ENCODE measurements at places on chromosomes 4 and X.

DNA sequence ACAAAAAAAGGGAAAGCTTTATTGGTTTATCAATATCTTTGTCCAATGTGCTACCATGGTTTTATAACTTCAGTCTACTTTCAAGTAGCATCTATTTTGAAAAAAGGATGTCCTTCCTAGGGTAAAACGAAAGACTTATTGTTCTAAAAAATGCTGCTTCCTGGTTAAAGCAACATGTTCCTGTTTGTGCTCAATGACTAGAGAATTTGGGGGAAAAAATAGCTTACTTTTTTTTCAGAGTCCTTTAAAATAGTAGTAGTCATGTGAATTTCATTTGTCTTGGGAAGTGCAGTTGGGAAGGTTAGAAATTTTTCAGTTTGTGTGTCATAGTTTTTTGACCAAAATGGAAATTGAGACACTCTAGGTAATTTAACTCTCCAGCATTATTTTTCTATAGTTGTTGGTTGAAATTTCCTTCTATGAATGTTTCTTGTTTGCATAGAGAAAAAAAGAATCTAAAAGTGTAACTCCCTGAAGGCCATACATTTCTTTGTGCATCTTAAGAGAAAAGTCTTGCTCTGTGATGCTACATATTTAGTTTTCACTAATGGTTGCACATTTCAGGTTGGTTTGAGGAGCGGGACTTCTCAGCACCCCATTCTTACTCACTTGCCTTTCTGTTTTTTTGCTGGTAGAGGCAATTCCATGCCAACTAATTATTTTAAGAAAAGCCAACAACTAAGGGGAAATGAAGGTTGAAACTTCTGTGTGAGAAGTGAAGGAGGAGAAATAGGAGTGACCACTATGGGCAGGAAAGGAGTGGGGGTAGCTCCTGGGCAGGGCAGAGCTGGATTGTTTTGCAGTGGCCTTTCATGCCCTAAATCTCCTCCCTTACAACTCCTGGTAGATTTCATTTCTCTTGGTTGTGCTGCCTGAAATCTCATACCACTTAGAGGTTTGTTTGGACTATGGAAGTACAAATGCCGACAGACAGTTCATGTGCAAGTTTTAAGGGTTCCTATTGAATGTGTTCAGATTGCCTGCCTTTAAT lies 76.4 kb downstream of the RAPGEF2 start:
- DNase-seq: no peak

DNA sequence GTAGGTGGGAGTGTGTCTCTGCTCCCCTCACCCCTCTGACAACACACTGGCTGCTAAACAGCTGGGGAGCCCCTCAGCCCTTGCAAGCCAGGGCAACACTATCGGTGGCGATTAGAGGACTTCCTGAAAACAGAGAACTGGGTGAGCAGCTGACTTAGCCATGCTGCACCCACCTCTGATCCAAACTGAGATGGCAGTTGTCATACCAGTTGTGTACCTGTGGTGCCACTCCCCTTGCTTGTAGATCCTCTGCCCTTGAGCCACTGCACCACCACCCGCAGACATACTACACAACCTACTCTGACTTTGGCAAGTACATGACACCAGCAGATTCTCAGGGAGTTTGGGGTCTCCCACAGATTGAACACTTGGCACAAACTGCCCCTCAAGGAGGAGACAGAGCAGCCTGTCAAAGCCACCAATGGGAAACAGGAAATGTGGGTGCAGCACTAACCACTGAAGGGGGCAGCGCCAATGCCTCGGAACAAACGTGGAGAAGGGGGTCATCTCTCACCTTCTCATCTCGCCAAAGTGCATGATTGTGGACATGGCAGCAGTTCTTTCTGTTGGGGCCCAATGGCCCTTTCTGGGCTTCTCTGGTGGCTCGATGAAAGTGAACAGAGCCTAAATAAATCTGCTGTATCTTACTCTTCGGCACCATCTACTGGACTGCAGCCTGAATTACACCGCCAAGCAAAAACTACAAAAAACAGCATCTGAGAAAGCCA lies 119.8 kb downstream of the NEK1 start:
- DNase-seq: no peak

DNA sequence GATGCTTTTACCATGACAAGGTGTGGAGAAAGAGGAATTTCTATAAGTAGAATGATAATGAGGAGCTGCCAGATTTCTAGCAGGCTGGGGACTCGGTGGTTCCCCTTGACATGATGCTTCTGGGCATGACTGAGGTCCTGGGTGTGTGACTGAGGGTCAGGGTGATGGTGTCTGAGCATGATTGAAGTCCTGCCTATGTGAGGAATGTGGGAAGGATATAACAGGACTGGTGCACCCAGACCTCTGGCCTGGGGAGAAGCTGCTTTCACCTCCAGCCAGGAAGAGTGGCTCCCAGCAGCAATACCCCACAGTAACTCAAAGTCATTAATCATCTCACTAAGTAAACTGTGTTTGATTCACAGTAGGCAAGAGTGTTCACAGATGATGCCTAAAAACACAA lies 17.4 kb downstream of the SORBS2 start:
- DNase-seq: no peak

DNA sequence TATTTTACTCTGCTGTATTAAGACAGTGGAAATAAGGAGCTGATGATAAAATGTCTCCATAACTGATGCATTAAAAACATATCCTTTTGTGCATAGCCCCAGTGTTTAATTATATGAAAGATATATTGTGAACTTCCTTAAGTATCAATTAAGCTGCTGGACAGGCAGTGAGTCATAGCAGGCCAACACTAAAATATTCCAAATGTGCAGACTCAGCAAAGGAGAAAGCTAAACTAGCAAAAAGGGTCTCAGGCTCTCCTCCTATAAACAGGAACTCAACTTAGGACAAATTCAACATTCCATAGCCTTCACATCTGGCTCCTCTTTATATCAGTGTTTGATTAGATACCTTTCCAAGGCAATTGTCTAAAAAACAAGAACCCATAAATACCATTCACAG lies 15.6 kb downstream of the TNMD start:
- no peak for DNase-seq

DNA sequence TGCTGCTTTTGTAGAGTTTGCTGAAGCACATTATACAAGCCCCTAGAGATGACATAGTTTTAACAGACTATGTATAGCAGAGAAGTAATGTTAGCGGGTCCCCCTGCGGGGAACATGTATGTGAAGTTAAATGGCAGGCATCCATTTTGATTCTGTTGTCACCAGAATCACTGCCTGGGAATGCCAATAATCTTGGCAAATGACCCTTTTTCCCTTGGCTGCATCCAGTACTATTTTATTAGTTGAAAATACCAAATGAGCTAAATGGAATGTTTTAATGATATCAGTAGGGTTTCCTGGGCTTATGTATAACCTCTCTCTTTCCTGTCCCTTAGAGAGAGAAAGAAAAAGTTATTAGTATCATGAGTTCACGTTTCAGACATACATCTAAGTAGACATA lies 93.6 kb downstream of the LIMCH1 start:
- DNase-seq: no peak

GRCh38 chr4:4549534-4549933 lies 7.7 kb upstream of the STX18 start:
- no peak for DNase-seq

- no peak for DNase-seq
These were observed 74.2 kb upstream of the EGFL6 start for GRCh38 chrX:13495232-13495631.

DNA sequence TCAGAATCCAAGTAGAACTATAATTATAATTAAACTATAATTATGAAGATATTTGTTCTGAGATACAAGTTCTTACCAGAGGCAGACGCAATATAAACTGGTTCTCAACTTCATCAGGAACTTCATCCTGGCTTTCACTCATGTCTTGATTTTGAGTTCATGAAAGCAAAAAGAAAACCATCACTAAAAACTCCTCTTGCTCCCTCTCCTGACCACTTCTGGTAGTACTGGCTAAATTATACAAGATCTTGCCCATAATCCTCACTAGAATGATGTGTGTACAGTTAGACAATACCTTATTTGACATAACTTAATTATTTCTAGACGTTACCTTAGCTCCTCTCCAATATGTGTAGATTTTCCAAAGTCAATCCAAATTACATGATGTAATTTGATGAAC lies 3.7 kb downstream of the TAF7L start:
- no peak for DNase-seq

GRCh38 chr4:119643306-119644042 lies 14.9 kb upstream of the PDE5A start:
- DNase-seq: no peak

GRCh38 chrX:96906741-96907140 lies 23.0 kb downstream of the RPA4 start:
- no peak for DNase-seq

GRCh38 chr4:15848191-15848842 lies 70.2 kb downstream of the CD38 start:
- DNase-seq: peak; percentile 22

All from DMS79 (cell line).